Stimulated activated CD8-positive, alpha-beta memory T cell treated with anti-CD3 and anti-CD28 coated beads, Interleukin-4, amount 100 ng/mL, for 4 hours (primary cell): ENCODE measurements at places on chromosomes 7 and 10.

- no peak for DNase-seq
Observed at GRCh38 chr7:17843041-17843440, 97.3 kb downstream of the SNX13 start.

GRCh38 chr7:113392841-113393540, 274.6 kb upstream of the SMIM30 start:
- no peak for DNase-seq

GRCh38 chr10:58651040-58651439, 138.4 kb downstream of the BICC1 start:
- no peak for DNase-seq

DNA sequence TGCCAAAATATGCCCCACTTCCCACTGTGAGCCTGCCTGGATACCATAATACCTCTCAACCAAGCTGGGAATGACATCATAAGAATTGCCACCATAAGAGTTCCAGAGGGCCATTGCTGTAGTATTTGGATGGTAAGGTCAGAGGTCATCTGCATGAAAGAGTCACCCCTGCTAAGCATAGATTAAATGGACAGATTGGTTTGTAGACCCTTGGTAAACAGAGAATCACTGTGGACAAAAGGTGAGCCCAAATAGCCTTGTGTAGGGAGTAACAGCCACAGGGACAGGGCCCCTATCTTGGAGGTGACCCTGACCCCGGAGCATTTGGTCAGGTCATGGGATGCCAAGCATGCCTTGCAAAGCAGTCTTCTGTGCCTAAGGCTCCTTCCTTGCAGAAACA, 129.7 kb downstream of the GPAM start:
- no peak for DNase-seq
